ENCODE measurements at places on chromosomes 13 and 19.

- peak; percentile 52 for DNase-seq
Observed at GRCh38 chr19:916645-917322, 349 bp upstream of the KISS1R start.

GRCh38 chr19:6249296-6249695 is 30.5 kb downstream of the MLLT1 start:
- peak; percentile 25 for DNase-seq

GRCh38 chr13:60260440-60260839 is 96.7 kb upstream of the DIAPH3 start:
- no peak for DNase-seq

DNA sequence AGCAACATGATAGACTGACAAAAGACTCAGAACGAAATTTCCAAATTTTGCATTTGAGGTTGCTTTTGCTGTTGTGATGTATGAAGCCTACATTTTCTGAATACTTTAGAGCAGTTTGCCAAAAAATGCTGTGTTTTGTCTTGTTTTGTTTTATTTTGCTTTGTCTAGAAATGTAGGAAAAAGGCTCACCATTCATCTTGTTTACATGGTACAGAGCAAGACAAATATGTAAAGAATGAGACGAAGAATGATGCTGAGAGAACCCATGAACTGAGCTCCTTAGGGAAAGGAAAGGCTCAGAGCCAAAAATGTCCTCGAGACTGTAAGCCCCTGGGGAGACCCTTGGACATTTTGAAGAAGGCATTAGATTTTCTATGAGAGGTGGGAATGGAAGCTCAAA is 6.8 kb upstream of the SPART start:
- DNase-seq = no peak

- DNase-seq = peak; percentile 51
Observed at GRCh38 chr19:3094601-3095440, 659 bp downstream of the GNA11 start.

DNA sequence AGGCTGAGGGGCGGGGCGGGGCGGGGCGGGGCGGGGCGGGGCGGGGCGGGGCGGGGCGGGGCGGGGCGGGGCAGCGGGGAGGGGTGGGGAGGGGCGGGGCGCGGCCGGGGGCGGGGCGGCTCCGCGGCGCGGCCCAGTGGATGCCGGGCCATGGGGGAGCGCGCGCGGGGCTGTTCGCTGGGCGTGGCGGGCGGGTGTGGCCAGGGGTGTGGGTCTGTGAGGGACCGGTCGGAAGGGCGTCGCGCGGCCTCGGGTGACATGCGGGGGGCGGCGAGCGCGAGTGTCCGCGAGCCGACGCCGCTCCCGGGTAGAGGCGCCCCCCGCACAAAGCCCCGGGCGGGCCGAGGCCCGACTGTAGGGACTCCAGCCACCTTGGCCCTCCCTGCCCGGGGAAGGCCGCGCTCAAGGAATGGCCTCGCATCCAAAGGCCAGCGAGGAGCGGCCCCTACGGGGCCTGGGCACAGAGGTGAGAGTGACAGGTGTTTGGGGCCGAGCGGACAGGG is at the start of gene ZFP28:
Gene ZFP28 (plus strand): TSS at position 188 of the 503 bp plus-strand sequence. CDS start 71 bp downstream, at position 259.
- no peak for DNase-seq

GRCh38 chr19:5050067-5050656 is 81.2 kb downstream of the KDM4B start:
- DNase-seq = no peak

DNA sequence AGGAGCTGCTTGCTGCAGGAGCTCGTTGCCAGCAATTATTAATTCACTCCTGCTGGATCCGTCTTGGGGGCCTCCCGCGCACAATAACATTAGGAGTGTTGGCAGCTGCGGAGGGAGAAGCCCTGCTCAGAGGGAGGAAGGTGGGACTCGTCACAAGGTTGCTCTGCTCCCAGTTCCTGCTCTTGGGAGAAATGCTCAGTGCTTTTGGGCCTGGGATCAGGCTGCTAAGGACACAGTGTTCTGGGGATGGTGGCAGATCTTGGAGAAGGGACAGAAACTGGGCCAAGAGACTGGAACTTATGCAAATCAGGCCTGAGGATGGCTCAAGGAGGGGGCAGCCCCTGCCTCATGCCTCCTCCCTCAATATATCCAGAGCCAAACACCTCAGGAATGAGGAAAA is 78.9 kb upstream of the OLFM4 start:
- no peak for DNase-seq

GRCh38 chr19:19276851-19277250 is 3.8 kb upstream of the TM6SF2 start:
- DNase-seq = no peak

DNA sequence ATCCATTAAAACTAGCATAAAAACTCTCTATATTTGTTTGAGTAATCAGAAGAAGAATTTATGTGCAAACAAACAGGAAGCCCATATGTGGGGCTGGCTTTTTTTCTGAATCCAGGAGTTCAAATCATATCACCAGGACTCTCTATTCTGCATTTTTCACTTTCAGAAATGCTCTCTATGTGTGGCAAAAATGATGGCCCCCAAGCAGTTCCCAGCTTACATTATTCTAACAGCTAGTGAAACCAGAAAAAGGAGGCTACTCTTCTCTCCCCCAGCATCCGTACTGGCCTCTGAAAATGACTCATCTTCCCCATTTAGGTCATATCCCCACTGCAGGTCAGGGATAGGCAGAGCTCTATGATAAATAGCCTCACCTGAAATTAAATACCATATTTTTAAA is 20.4 kb downstream of the RBM26 start:
- no peak for DNase-seq

- DNase-seq = no peak
Observed at GRCh38 chr19:29086182-29086581, 126.8 kb downstream of the UQCRFS1 start.

DNA sequence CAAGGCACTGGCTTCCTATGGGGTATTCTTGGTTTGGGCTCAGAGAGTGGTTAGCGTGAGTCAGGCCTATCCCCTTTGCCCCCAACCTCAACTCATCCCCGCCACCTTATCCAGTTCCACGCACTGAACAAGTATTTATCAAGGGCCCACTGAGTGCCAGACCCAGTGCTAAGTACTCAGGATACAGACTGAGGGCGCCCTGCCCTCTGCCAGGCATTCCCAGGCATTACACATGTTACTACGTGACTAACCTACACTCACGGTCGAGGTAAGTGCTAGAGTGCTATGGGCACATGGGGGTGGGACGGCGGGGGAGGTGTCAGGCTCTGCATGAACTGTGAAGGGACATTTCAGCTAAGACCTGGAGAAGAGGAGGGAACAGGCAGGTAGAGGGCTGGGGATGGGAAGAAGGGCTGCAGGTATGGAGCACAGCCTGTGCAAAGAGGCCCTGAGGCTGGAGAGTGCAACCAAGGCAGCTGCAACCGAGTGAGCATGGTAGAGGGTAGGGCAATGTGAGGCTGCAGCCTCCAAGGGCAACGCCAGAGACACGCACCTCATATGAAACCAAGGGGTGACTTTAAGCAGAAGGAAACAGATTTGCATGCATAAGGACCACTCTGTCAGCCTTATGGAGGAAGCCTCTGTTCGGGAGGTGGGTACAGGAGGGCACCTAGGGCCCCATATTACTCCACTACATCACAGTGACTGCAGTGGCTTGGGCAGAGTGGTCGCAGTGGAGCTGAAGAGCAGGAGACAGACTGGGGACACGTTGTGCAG is 22.5 kb downstream of the DHRS12 start:
- no peak for DNase-seq

DNA sequence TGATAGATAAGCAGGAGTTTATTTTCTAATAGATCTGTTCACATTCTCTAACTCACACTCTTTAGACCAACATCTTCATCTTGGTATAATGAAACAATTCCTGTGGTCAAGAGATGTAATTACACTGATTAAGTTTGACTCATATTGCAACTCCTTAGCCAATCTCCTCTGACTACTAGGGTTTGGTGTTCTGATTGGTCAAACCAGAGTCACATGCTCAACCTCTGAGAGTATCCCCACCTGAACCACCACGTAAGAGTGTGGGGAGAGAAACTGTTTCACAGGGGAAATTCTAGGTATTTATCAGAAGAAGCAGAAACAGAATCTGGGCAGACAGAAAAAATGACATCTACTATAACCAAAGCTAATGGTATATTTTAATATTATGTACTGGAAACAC is 42.4 kb downstream of the UQCRFS1 start:
- no peak for DNase-seq

DNA sequence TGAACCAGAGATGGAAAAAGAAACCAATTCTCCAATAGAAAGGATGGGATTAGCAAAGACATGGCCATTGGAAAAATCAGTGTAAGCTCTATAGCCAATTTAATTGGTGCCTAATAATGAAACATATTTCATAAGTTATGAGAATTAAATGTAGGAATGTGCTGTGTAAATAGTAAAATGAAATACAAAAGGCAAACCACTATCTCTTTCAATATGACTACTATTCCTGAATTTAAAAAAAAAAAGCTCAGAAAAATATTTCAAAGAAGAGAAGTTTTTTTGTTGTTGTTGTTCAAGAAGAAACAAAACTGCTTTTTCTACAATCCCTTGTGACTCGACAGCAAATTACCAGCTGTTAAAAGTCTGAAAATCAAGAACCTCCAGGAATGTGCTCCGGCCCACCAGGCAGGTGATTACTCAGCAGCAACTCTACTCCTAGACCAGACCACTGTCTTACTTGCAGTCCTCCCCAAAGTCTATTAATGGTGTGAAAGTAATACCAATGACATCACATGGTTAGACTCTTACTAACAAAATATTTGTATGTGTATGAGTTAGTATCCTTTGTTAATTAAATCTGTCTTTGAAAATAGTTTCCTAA is 362.4 kb downstream of the KCTD12 start:
- no peak for DNase-seq

DNA sequence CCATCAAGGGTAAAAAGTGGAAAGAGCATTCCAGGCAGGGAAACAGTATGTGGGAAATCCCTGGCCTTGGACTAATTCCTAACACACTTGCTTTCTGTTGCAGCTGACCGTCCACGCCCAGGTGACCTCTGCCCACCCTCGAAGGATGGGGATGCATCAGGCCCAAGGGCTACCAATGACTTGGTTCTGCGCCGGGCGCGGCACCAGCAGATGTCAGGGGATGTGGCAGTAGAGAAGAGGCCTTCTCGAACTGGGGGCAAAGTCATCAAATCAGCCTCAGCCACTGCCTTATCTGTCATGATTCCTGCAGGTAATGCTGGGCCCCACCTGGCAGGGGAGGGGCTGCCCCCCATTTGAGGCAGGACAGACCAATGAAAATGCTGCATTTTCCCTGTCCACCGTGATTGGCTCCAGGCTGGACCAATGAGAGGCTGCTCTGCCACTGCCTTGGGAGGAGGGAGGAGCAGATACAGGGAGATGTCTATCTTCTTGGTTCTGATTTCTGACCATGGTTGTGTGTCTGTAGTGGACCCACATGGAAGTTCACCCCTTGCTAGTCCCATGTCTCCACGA is 12.6 kb downstream of the DNASE2 start:
- DNase-seq = no peak

DNA sequence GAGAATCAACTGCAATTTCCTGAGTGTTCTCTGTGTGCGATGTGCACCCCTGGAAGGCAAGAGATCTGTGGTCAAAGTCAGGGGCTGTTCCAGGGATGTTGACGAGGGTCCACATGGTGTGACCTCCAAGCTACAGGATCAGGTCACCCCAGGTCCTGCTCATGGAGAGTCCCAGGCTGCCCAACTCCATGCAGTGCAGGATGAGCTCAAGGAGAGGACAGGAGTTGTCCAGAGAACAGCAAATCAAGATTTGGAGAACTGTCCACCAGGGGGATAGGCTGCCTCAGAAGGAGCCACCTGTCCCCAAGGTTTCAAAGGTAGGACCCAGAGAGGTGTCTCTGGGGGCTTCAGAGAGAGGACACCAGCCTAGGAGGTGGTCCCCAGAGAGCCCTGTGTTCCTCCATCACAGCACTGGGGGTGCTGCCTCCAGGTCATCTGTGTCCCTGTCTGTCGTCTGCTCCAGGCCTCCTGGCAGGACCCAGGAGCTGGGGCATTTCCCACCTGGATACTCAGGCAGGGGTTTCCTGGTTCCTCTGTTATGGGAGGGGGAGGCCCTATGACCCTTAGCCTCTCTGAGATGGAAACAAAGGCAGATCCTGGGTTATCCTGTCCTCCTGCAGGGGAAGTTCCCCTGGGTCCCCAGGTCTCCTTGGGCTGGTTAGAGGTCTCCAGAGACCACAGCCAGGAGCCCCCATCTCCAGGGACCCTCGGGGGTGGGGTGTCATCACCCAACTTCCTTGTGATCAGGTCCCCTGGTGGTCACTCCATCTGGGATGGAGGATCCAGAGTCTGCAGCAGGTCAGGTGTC is 2.1 kb upstream of the CEACAM7 start:
- no peak for DNase-seq

DNA sequence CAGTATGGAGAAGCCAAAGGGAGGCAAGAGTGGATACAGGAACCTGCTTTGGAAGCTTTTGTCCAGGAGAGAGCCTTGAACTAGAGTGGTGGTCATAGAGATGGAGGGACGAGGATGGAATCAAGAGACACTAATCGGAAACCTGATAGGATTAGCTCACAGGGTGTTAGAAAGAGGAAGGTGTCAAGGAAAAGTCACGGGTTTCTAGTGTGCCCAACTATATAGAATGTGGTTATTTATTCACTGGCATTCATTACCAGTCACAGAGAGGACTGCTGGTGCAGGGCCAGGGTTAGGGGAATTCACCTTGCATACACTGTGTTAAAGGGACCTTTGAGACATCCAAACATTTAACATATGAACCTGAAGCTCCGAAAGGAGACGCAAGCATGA is 43.4 kb upstream of the URAD start:
- DNase-seq = no peak

GRCh38 chr19:51726049-51726448 is 2.3 kb upstream of the HAS1 start:
- DNase-seq = peak; percentile 72
